NCI-H69 (cell line): ENCODE measurements at places on chromosomes 2 and 18.

GRCh38 chr2:833180-833579 is 117.5 kb upstream of the SNTG2 start:
- DNase-seq = no peak

- no peak for DNase-seq
Observed at GRCh38 chr18:8754995-8755960, 49.9 kb downstream of the MTCL1 start.

- peak; percentile 84 for DNase-seq
Observed at GRCh38 chr18:12657684-12658425, at the start of gene SPIRE1. TSS of gene SPIRE1 (minus strand) at chr18:12658107. CDS start at chr18:12657866, 241 bp downstream.

DNA sequence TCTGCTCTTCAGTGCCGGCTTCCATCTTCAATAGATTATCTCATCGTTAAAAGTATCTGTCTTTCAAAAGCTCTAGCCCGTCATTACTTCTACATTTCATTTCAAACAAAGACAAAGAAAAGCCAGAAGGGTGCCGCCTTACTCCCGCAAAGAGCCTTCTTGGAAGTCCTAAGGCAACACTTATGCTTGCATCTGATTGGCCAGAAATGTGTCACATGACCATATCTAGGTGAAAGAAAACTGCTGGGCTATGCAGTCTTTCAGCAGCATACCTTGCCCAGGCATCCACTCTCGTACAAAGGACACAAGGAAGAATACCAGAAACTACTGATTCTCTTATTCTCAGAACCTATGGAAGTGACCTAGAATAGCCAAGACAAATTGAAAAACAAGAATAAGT is 217.1 kb upstream of the SLC35G4 start:
- no peak for DNase-seq

GRCh38 chr18:63789327-63789726 is 14.1 kb downstream of the SERPINB7 start:
- DNase-seq = no peak

GRCh38 chr2:37641582-37642171 is 29.8 kb downstream of the CDC42EP3 start:
- peak; percentile 7 for DNase-seq

DNA sequence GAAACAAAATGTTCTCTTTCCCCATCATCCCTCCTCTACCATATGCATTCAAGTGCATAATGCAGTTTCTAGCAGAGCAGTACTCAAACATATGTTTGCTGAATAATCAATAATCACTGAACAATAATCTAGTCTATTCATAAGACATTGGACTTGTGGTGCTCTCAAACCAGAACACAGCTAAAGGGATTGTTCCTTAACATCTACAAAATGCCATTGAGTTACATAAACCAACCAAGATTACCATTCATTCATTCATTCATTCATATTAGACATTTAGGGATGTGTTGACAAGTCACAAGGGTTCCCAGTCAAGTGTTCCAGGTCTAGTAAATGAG is 3.9 kb downstream of the CLHC1 start:
- DNase-seq = no peak

GRCh38 chr2:231379266-231380215 is 16.0 kb upstream of the B3GNT7 start:
- DNase-seq = no peak

- no peak for DNase-seq
Observed at GRCh38 chr2:166140475-166140874, 12.7 kb upstream of the SCN1A start.

GRCh38 chr18:49321797-49322461 is 138.5 kb downstream of the DYM start:
- DNase-seq = no peak

DNA sequence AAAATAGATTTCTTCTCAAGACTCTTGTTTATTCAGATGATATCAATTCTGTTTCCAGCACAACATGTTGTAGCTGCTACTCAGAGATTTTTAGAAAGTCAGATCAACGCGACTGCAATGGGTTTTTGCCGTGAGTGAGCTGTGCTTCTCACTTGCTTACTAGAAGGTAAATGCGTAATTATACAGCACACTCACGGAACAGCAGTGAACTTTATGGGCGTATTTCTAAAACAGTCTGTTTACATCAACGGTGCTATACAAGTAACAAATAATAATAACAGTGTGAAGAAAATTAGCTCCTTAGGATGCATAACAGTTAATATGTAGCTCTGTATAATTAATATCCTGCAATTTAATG is 533.6 kb downstream of the RNF144A start:
- DNase-seq = no peak

- no peak for DNase-seq
Observed at GRCh38 chr2:98554116-98554861, 54.0 kb downstream of the COA5 start.

DNA sequence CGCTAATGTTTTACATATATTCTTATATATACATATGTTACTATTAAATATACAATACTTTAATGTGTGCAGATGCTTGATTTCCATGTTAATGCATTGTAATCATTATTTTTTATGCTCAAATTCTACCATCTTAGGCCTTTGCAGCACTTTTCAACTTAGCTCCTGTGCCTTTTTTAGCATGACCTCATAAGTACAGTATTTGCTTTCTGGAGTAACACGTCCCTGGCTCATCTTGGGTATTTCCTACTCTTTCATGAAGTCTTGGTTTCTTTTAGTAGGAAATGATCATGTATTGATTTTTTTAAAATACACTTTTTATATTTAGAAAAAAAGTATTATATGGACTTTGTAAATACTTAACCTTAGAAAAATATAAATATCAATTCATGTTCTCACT is 36.5 kb downstream of the CAB39 start:
- DNase-seq = no peak

- DNase-seq = no peak
Observed at GRCh38 chr2:97979904-97980303, 15.8 kb downstream of the TMEM131 start.

GRCh38 chr18:64929036-64929435 is 780.1 kb upstream of the LINC00305 start:
- DNase-seq = peak; percentile 43

- DNase-seq = peak; percentile 13
Observed at GRCh38 chr2:136121204-136121910, 3.4 kb upstream of the CXCR4 start.

- DNase-seq = no peak
Observed at GRCh38 chr2:34307636-34308035, 708.5 kb upstream of the FAM98A start.

DNA sequence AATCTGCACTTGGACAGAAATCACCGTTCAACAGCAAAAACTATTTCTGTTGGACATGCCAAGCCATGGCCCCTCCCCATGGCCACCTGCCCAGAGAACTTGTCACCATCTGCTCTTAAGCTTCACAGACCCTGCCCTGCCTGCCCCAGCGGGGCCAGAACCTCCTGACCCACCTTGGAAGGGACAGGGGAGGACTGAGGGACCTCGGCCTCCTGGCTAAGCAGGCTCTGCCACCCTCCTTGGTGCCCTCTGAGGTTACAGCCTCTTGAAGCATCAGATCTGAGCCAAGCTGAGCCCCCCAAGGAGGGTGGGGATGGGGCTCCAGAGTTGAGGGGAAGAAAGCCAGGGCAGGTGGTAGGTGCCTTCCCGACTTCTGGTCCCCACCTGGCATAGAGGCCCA is 6.5 kb downstream of the TEX261 start:
- no peak for DNase-seq

DNA sequence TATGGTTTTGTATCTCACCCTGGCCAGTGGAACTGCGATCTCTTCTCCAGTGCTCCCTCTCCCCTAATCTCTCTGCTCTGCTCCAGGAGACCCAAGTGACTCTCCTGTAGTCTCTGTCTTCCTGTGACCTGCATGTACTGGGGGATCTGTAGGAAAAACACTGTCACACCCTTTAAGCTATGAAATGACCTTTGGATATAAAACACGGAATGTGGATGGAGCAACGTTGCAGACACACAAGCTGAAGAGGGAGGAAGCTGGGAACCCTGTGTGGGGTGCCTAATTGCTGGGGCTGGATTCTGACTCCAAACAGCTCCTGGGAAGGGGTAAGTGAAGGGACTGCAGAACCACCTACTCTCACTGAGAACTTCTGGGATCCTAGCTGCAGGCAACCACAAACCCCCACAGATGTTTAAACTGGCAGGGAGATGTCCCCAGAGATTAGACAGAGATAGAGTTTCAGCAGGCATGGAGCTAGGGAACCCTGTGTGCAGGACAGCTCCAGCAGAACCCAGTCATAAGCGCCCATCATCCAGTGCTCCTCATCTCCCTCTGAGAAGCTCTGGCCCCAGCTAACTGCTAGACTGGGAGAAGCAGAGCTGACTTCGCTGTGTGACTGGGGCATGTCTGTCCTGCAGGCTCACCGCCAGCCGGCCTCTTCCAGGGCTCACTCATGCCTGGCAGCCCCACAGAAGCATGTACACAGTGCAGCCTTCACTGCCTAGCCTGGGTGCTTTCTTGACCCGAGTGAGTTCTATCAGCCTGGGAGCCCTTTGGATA is 482.7 kb upstream of the SETBP1 start:
- DNase-seq = peak; percentile 44

- DNase-seq = peak; percentile 55
Observed at GRCh38 chr2:28751956-28752630, 463 bp downstream of the PPP1CB start.

- peak; percentile 71 for DNase-seq
Observed at GRCh38 chr2:98936353-98937351, 627 bp upstream of the CRACDL start.

DNA sequence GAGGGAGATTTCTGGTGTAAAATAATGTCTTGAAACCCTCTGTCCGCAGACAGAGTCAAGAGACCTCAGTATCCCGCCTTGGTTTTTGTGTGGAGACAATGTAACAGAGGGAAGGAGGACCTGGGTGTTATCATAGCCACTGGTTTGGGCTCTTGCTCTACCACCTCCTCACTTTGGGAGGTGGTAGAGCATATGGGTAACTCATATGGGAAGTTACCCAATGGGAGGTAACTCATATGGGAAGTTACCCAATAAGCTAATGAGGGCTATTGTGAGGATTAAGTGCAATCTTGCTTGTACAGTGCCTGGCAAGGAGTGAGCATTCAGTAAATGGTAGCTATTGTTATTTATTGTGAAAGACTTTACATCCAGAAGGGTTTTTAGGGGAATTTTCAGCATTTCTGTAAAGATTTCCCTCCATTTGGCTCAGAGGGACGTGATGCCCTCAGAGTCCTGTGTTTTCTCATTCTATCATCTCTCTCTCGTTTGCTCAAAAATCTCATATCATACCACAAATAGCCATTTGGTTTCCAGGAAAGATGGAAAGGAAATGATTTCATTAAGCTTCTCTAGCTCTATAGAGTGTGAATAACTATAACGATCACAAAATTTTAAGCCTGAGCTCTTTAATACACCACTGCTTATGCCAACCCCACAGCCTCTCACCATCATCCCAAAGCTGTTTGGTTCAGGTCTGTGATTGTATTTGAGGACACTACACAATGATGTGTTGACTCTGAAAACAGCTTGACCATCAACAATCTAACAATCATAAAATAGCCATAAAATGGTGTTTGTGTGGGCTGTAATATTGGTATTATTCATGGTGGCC is 307.7 kb downstream of the STK39 start:
- no peak for DNase-seq

- peak; percentile 15 for DNase-seq
Observed at GRCh38 chr2:194556629-194557028, 1100.4 kb upstream of the SLC39A10 start.

DNA sequence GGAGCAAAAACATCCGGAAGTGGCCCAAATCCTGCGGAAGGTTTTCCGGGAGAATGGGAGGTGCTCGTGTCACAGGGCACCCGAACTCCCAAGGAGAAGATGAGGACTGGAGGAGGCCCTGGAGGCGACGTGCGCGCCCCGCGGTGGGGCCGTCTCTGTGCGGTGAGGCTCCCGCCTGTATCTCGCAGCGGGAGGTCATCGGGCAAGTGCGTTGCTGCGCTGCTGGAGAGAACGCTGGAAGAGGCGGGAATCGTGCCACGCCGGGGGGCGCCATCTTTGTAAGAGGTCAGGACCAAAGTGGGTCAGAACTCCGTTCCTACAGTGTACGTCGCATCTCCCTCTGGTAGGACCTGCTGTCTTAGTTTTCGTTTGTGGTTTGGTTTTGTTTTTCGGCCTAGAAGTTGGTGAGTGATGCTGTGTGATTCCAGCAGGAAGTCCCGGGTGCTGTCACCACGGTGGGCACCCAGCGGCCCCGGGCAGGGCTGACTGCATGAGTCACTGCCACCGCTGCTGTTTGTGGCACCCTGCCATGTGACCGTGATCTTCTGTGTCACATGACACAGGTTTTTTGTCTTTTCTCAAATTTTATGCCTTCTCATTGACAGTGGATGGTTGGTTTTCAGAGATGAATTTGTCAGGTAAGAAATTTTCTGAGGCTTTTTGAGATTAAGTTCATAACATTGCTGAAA is 21.5 kb upstream of the ATP9B start:
- peak; percentile 30 for DNase-seq

DNA sequence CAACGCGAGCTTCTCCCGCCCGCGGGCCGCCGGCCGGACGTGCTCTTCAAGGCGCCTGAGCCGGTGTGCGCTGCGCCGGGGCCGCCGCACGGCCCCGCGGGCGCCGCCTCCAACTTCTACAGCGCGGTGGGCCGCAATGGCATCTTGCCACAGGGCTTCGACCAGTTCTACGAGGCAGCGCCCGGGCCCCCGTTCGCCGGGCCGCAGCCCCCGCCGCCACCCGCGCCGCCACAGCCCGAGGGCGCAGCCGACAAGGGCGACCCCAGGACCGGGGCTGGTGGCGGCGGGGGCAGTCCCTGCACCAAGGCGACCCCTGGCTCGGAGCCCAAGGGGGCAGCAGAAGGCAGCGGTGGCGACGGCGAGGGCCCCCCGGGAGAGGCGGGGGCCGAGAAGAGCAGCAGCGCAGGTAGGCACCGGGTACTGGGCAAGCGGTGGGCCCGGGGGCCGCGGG is 676 bp downstream of the HOXD11 start:
- peak; percentile 57 for DNase-seq

- no peak for DNase-seq
Observed at GRCh38 chr2:71727562-71727961, 274.2 kb downstream of the DYSF start.

DNA sequence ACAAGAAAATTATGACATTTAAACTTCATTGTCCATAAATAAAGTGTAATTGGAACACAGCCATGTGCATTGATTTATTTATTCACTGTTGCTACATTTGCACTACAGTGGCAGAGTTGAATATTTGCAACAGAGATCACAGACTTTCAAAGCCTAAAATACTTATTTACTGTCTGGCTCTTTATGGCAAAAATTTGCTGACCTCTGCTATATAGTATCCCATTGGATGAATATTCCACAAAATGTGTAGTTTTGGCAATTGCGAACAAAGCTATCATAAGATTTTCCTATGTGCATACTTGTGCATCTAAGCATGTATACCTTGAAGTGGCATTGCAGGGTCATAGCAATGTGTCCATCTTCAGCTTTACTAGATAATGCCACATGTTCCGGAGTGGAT is 32.1 kb downstream of the CCDC85A start:
- DNase-seq = no peak

DNA sequence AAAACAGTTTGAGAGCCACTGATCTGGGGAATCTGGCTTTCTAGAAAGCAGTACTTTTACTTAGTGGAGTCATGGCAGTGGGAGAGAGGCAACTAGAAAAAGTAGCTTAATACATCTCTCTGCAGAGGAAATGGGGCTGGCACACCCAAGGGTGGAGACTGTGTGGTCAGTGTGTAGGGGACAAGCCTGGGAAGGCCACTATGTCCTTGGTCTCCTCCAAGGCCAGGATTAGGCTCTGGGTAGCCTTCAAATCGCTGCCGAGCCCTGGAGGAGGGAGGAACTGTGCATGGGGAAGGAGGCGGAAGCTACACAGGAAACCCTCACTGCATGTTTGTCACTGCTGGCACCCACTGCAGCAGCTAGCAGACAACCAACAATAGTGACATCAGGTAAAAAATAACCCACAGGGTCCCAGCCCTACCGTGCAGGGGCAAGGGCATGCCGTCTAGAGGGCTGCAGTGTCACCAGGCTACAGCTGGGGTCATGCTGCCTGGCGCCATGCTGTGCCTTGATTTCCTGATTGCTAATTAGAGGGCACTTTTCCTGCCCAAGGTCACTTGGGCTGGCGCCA is 34.8 kb downstream of the LBH start:
- DNase-seq = no peak
